NCI-H1436 (cell line): ENCODE measurements at places on chromosomes 1 and 21.

GRCh38 chr1:64856553-64856952 is 109.8 kb downstream of the JAK1 start:
- no peak for DNase-seq

GRCh38 chr1:35708441-35708921 is 10.2 kb downstream of the C1orf216 start:
- DNase-seq = peak; percentile 49

- DNase-seq = no peak
Observed at GRCh38 chr1:54981466-54981865, 1.0 kb downstream of the TMEM61 start.

DNA sequence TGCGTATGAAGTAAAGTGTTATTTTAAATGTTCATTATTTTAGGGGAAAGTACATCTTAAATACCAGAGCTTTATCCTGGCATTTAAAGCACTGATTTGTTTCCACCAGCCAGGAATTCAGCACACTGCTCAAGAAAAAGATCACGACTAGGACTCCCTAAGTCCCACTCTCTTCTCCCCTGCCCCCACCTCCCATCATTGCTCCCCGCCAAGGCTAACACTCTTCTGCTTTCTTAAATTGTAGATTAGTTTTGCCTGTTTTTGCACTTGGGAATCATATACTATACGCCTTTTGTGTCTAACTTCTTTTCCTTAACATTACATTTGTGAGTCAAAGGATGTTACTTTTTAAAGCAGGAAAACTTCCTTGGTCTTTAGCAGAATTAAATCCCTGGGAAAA is 37.5 kb upstream of the C1orf105 start:
- DNase-seq = no peak

GRCh38 chr1:185367218-185367617 is 50.2 kb upstream of the IVNS1ABP start:
- DNase-seq = no peak

DNA sequence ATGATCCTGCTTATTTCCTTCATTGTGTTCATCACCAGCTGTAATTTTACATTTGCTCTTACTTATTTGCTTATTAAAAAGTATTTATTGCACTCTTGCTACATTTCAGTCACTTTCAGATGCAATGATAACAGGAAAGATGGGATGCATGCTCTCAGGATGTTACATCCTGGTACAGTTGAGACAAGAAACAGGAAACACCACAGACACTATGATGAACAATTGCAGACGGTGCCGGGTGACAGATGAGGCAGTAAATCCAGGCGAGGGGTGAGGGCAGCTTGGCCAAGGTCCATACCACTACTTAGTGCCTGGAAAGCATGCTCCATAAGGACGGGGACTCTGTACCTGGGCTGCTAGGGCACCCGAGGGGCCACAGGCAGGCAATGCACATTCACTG is 156.6 kb upstream of the RAB4A start:
- DNase-seq = no peak

DNA sequence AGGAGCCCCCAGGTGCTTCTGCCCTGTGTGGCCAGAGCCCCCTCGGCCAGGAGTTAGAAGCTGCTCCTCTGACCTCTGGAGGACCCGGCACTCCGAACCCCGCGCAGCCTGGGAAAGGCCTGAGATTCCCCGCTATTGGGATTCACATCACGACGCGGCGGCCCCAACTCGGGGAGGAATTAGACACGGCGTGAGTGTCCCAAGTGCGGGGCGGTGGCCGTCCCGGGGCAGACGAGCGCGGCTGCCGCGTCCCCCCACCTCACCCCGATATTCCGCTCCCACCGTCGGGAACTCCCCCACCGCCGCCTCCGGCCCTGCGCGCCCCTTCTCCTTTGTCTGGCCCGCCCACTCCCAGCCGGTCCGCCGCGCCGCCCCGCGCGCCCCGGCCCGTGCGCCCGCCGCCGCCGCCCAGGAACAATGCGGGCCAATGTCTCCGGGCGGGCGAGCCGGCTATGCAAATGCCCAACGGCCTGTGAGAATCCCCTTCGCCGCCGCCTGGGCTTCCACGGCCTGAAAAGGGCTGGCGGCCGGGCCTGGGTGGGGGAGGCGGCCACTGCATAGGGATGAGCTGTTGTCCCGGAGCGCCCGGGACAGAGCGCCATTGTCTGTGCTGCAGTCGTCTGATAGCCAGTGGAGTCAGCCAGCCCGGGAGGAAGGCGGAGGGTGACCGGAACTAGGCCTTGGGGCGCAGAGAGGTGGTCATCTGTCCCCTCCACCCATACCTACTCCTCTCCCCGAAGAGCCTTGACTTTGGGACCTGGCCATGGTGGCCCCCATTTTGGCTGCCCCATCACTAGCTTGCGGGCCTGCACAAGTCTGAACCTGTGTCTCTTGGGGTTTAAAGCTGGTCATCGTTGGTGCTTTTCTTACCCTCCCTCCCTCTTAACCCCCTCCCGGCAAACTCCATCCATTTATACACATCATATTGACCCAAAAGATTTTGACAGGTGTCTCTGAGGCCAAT is 19.4 kb downstream of the RHBG start:
- DNase-seq = no peak

- DNase-seq = no peak
Observed at GRCh38 chr21:46080171-46081021, 17.5 kb upstream of the COL6A2 start.

GRCh38 chr1:77333501-77333900 is 51.7 kb downstream of the AK5 start:
- no peak for DNase-seq

GRCh38 chr1:227942021-227942715 is 5.6 kb downstream of the WNT9A start:
- DNase-seq = no peak

DNA sequence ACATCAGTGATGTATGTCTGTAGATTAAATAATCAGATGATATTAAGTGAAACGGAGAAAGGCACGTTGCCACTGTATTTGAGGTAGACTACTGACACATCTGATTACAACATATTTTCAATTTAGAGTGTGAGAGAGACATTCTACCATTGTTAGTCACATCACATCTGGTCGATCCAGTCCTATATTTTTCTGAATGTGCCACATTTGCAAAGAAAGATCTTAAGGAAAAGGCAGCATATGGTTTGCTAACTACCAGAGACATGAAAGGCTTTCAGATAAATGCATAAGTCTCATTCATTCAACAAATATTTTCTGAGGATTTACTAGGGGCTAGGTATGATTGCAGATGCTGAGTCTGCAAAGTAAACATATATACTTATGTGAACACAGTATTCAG is 114.3 kb upstream of the RUNX1 start:
- no peak for DNase-seq

DNA sequence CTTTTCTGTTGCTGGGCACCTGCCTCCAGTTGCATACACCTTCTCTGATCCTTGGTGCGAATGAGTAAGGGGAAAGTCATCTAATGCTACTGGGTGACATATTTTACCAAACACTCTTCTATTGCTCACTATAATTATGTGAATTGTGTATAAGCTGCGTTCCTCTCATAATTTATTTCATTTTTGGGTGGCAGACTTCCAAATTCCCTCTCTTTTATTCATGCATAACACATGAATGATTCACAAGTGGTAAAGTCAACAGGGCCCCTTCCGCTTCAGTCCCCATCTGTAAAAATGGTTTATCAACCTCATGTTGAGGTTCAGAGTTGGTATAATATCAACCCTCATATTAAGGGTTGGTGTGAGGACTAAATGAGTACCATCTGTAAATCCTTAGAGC is 3.2 kb upstream of the QSOX1 start:
- DNase-seq = no peak

GRCh38 chr1:147052143-147052542 is 114.0 kb downstream of the NBPF12 start:
- DNase-seq = no peak

- peak; percentile 47 for DNase-seq
Observed at GRCh38 chr1:36650200-36651065, 167.7 kb upstream of the CSF3R start.

DNA sequence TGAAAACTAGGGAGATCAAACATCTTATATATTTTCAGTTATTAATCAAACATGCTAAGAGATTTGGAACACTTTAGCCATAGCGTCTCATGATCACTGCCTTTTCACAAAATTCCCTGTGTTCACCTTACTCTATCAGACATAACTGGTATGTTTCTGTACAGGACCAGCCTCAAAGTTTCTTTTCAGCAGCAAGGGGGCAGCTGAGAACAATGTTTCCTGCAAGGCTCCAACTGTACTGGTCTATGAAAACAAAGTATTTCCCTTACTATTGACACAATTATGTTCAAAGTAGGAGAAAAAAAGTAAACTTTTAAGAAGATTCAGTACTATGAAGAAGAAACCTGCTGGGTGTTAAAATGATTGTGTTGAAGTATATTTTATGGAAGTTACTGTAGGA is 98.5 kb downstream of the ATF6 start:
- DNase-seq = no peak

GRCh38 chr1:42669936-42670335 is 11.7 kb downstream of the PPIH start:
- DNase-seq = no peak

DNA sequence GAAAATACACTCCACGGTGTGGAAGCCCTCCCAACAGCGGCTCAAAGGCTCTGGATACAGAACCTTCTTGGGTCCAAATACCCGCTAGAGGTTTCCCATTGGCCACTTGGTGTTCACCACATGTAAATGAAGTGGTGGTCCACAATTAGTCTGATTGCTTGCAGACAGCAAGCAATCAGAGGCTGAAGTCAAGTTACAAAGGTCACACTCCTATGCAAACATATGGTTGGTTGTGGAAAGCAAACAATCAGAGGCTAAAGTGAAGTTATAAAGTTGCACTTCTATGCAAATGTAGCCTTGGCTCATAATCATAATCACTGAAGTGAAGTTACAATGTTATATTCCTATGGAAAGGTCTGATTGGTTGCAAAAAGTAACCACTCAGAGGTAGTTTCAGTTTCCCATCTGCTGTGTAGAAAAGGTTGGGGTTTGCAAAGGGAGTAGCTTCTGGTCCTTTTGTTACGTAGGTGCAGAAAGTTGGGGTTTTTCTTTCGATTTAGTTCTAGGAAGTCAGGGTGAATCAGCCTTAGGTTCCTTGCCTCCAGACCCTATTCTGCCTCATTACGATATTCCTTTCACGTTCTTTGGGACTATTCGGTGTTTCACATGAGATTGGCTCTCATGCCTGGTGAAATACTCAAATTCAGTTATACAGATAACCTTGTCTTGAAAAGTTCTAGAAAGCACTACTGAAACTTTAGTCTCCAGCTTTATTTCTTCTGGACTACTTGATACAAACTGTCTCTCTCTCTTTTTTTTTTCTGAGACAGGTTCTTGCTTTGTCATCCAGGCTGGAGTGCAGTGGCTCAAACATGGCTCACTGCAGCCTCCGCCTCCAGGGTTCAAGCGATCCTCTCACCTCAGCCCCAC is 36.7 kb upstream of the MTF2 start:
- no peak for DNase-seq

- no peak for DNase-seq
Observed at GRCh38 chr1:65840683-65841082, 48.0 kb downstream of the PDE4B start.

- DNase-seq = peak; percentile 70
Observed at GRCh38 chr1:163928651-163929050, 606.9 kb downstream of the NUF2 start.

GRCh38 chr1:152410599-152410998 is 3.5 kb downstream of the CRNN start:
- no peak for DNase-seq

- no peak for DNase-seq
Observed at GRCh38 chr1:183093786-183094298, 70.6 kb downstream of the LAMC1 start.

DNA sequence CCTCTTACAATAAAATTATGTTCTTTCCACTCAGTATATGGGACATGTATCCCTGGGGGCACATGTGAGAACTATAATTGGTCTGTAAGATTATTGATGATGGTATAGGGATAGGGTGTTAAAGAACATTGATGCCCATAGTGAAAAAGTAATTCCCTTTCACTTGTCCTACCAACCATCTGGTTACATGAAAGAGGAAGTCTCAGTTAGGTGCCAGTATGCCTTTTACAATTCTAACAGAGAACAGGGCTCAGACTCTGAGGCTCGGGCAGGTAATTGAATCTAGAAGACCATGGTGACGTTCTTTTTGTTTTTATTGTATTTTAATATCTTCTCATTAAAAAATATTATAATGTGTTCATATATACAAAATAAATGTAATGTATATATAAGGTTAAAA is 113.6 kb downstream of the FGGY start:
- no peak for DNase-seq

DNA sequence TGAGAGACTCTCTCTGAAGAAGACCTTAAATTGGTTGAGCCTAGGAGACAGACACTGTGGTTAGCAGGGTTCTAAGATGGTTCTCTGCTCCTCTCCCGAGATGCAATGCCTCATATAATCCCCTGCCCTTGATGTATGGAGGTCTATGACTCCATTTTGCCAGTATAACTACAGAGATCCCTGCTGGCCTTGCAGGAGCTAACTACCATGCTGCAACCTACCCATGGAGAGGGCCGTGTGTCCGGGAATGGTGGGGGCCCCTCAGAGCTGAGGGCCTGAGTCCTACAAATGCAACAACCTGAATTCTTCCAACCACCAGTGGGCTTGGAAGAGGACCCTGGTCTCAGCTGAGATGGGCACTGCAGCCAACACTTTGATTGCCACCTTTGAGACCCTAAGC is 388.0 kb downstream of the SETD4 start:
- no peak for DNase-seq

DNA sequence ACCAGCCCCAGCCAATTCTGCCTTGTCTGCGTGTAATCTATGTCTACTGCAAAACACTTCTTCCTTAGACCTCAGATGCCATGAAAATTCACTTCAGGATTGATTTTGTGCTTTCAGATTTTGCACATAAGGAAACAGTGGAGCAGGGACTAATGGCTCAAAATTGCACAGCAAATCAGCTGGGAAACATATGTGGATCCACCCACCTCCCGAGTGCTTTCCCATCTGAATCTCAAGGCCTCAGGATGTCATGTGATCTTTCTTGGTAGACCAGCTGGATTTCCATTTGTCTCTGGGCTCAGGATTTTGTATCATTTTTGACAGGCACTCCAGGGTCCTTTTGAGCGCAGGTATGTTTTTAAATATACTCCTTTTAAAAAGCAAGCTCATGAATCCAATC is 158.6 kb downstream of the MIS18A start:
- no peak for DNase-seq

DNA sequence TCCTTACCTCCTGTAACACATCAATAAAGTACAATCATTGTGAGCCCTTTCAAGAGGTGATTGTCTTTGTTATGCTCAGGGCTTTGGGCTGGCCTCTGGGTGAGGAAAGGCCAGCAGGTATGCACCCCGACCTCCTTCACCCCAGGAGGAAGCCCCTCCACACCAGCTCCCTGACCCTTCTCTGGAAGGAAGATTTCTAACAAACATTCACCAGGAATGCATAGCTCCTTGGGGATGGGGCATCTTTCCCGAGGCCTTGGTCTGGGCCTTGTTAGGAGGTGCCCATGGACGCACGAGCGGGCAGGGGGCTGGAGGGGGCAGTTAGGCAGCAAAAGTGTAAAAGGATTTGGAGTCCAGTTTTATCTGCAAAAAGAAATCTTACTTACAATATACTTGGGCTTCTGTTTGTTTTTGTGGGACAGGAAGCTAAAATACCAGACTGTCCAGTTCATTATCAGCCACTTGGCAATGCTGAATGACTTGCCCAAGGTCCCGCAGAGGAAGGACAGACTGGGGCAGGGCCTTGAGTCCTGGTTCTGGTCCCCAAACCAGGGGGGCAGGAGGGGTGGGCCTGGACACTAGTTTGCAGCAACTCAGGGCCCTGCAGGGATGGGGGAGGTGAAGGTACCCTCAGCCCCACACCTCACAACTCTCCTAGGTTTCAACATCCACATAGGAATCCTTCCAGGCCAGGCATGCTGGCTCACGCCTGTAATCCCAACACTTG is 10.1 kb downstream of the ZC3H12A start:
- no peak for DNase-seq

GRCh38 chr1:226098870-226099835 is 36.6 kb downstream of the H3-3A start:
- DNase-seq = no peak
